ENCODE measurements at places on chromosomes 5 and 9.

- DNase-seq = no peak
Measured at GRCh38 chr5:159257007-159257406, 6.1 kb upstream of the UBLCP1 start.

DNA sequence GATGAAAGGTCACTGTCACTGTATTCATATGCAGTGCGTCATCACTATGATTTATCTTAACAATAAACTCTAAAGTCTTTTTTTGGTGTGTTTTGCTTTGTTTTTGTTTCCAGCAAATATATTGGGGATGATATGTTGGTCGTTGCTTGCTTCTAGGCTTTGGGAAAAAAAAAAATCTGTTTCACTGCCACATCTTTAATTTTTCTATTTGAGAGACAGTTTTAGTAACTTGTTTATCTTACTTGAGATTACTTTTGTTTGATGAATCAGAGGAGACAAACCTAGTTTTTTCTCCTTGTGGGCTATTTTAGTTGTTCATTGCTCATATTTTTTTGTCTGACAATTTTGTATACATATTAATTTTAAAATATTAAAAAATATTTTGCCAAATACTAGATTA lies 19.4 kb downstream of the CWC27 start:
- DNase-seq = no peak

DNA sequence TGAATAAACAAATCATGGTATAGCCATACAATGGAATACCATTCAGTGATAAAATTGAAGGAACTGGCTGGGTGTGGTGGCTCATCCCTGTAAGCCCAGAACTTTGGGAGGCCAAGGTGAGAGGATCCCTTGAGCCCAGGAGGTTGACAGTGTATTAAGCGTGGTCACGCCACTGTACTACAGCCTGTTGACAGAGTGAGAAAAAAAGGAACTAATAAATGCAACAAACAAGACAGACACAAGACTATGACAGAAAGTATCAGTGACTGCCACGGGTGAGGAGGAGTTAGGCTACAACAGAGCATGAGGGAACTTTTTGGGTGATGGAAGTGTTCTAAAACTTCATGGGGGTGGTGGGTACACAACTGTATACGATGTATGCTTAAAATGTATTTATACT lies 2.2 kb downstream of the FNIP1 start:
- DNase-seq = no peak

DNA sequence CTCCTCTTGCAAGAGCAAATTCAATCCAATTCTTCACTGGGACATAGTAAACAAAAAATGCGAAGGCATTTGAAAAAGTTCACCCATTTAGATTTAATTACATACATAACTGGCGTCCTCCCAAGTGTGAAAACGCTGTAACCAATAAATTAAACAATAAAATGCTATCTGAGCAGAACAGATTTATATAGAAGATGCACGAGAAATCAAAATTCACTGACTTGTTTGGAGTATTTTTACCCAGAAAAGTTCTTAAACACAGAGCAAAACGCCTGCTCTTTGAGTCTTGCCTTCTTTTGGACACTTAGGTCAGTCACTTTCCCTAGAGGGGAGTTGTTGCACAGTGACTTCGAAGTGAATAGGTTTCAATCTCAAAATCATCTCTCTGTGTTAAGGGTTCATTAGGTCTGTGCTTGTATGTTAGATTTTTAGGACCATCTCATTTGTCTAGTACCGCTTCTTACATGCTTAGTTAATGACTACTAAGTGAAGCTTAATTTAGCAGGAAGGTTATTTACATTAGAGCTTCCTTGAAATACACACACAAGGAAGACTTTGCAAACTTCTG lies 1.9 kb downstream of the ALDH1A1 start:
- DNase-seq = no peak

GRCh38 chr5:134845335-134845851 lies 375 bp upstream of the C5orf24 start:
- no peak for DNase-seq

All from stimulated activated CD8-positive, alpha-beta memory T cell treated with anti-CD3 and anti-CD28 coated beads, Interleukin-7, amount 100 ng/mL, for 1 hour (primary cell).